ENCODE measurements at places on chromosomes 3 and 15.

- DNase-seq, result no peak
Measured at GRCh38 chr3:100073049-100073713, 41.1 kb downstream of the FILIP1L start.

- DNase-seq, result no peak
Measured at GRCh38 chr3:33071181-33071580, 25.8 kb downstream of the GLB1 start.

DNA sequence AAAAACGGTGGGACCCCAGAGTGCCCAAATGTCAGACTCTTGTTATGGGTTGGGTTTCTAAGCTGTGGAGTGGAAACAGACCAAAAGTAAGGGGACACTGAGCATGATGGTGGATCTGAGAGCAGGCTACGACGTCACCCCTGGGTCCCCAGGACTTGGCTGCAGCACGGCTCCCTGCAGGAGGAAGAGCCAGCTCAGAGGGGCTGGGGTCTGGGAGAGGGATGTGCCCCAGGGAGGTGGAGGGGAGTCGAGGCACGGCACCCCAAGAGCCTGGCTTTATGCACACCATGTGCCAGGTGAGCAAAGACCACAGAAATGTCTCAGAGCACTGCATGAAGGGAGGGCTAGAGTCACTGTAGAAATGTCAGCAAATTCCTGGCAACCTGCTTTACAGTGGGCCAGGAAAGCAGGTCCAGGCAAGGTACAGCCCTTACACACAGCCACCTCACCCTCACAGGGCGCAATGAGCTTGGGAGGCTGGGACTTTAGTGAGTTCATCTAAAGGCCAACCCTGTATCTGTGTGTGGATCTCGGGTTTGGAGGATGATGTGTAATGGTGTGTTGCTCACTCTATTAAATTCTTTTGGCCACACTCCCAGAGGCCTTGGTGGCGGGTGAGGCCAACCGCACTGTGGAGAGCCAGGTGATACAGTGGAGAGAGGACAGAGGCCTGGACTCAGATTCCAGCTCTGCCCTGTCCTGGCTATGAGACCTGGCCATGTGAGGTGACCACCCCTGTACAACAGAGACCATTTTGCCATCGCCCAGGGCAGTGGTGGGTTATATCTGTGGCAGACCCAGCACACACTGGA, 14.1 kb downstream of the CTSH start:
- DNase-seq, result no peak

- no peak for DNase-seq
Measured at GRCh38 chr3:120089089-120089488, 5.2 kb downstream of the GSK3B start.

- no peak for DNase-seq
Measured at GRCh38 chr3:108394563-108394962, 98.2 kb downstream of the HHLA2 start.

- DNase-seq, result no peak
Measured at GRCh38 chr3:142210608-142211007, 14.8 kb downstream of the GK5 start.

DNA sequence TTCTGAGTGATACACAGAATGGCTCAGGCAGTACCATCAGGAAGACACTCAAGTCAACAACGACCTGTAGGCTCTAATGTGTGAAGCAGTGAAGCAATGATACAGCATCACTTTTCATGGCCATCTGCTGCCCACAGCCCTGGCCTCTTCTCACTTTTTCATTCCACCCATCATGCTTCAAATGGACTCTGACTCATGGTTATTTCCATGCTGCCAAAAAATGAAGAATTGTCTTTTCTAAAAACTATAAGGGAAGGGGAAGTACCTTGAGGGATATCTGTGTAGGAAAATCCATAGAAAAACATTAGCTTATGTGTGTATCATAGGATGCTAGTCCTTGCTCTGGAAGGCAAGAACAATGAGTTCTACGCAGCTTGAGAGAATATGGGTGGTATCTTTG, 11.5 kb downstream of the HGD start:
- no peak for DNase-seq

DNA sequence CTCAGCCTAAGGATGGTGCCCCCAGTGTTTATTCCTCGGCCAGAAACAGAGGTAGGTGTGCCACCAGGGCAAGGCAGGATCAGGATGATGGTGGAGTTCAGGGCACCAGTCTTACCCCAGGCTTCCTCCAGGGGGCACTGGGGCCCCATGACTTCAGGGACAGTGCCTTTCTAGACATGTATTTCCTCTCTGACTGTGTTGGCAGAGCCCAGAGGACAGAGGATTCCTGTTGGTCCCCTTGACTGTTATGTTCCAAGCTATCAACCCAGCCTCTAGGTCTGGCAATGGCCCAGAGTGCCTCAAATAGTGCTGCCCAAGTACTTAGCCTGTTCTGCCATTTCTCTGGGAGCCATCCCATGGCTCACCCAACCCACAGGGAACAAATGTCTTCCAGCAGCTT, 2.8 kb downstream of the HEMK1 start:
- DNase-seq, result peak; percentile 84

GRCh38 chr15:74787251-74788041, 5.6 kb downstream of the CSK start:
- DNase-seq, result peak; percentile 93

DNA sequence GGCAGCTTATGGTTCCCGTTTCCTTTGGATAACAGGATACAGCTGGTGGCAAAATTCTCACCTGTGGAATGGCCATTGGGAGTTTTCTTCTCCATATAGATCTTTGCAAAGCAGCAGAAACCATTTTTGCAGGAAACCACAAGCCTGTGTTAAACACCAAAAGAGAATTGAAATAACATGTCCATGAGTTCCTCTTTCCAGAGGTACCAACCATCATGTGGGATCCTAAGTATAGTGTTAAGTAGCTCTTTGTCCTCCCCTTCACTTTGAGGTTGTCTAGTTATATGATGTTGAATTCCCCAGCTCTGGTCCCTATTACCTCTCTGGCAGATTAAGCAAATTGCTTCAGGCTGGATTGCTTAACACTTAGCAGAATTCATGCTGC, 94.9 kb downstream of the AKAP13 start:
- DNase-seq, result no peak

DNA sequence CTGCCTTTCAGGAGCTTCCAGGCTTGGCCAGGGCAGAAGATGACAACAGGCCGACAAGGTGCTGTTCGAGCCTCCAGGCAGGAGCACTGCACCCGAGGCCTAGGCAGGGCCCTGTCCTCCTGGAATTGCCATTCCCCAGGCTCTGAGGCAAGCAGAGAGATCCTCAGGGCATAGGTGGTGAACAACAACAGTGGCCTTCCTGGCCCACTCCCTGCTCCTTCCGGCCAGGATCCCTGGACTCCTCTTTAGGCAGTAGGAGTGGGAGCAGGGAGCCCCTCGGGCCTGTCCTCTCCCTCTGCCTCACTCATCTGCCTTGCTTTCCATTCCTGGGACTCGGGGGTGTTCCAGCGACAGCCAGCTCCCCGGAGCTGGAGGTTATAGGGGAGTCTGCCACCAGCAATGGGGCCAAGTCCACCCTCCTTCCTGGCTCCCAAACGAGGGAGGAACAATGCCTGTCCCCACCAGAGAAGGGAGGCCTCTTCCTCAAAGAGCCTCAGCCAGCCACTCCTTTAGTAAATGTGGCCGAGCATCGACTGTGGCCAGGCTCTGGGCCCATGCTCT, 135.0 kb downstream of the NUP210 start:
- no peak for DNase-seq

DNA sequence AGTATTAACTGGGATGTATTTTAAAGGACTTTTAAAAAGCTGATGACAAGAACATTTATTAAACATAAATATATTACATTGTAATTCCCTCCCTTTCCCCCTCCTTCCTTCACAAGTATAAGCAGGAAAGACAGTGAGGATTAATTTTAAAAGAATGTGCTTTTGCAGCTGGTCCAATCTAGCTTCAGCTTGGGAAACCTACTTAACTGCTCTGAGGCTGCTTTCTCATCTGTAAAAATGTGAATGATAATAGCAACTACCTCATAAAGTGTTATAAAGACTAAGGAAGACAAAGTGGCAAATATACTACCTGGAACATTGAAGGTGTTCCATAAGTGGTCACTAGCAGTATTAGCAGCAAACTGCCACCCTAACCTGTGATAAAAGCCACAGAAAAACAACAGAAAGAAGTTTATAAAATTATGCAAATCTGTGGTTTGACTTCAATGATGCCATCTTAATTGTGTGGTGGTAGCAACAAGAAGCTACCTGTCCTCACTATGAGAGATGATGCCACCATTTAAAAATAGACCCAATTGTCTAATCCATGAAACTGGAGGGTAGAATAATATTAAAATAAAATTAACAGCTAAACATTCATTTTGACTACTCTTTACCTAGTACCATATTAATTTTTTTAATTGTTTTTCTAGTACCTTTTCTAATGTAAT, 20.0 kb downstream of the DHX36 start:
- no peak for DNase-seq

- peak; percentile 15 for DNase-seq
Measured at GRCh38 chr3:42652611-42653302, 740 bp upstream of the ZBTB47 start.

DNA sequence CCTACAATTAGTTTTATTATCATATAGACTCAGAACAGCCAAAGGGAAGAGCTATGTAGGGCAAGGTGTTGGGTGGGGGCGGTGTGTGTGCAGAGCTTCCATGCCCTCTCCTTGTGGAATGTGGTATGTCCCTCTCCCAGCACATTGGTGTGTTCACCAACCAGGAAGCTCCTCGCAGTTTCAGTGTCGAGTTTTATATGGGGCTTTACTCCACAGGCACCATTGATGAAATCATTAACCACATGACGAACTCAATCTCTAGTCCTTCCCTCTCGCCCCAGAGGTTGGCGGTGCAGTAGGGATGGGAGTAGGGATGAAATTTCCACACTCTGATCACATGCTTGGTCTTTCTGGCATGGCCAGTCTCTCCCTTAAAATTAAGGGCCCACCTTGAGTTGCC, 13.6 kb upstream of the SRP14 start:
- no peak for DNase-seq

DNA sequence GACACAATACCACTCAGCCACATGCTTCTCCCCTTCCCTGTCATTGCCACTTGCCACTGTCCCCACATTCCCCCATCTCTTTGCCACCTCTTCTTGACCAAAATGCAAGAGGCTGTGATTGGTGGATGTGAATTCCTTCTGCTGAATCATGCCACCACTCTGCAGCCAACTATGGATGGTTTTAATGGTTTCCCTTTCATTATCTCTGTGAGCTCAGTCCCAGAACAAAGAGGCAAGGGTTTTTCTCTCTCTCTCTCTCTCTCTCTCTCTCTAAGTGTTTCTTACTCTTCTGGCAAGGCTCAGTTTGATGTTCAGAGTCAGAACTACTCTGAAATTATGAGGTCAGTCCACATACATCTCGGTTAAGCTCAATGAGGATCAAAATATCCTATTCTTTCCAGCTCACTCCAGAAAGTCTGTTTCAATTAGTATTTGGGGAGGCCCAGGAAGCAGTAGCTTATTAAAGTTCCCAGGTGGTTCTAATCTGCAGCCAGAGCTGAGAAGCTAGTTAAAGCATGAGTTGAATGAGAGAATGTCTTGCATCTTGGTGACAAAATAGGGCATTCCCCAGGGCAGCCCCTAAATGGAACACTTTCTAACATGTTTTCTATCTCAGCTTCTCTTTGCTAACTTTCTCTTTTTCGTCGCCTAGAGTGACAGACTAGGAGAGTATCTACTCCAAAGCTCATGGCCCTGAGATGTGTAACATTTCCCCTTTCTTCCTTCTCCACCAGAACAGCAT, 8.5 kb upstream of the ILDR1 start:
- peak; percentile 14 for DNase-seq

DNA sequence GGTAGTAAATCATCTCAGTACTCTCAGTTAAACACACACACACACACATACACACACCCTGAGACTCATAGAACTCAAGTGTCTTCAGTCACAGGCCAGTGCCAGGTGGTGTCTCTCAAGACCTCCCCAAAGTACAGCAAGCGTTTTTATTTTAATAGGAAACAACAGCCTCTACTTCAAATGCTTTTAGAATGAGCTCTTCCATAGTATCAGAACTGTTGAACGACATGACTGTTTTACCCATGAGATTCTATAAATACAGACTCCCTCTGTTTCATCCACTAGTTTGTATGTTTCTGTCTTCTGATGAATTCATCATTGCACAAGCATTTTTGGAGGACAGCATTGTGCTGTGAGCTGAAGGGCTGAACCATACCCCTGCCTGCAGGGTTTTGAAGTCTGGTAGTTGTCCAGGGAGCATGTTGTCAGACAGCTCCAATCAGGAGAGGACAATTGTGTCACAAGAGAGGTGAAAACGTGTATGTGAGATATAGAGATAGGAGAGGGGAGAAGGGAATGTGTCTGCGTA, 201.0 kb upstream of the BCL6 start:
- no peak for DNase-seq

DNA sequence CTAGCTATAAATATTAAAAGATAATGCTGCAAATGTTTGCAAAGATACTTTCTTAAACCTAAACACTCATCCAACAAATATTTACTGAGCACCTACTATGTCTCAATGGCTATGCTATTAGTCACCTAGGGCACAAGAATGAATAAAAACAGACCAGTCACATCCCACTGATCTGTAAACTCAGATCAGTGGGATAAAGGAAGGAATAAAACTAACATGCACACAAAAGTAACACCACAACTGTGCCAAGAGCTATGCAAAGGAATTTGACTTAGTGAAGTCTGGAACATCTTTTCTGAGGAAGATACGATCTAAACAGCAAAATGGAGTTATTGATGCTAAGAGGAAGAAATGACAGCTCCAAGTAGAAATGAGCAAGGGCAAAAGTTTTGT, 56.6 kb downstream of the CBLB start:
- no peak for DNase-seq

- DNase-seq, result no peak
Measured at GRCh38 chr3:12139111-12139511, 19.6 kb downstream of the TIMP4 start.

- no peak for DNase-seq
Measured at GRCh38 chr3:126355777-126356372, 1.3 kb downstream of the KLF15 start.

- no peak for DNase-seq
Measured at GRCh38 chr3:40386213-40386612, 771 bp upstream of the ENTPD3 start.

DNA sequence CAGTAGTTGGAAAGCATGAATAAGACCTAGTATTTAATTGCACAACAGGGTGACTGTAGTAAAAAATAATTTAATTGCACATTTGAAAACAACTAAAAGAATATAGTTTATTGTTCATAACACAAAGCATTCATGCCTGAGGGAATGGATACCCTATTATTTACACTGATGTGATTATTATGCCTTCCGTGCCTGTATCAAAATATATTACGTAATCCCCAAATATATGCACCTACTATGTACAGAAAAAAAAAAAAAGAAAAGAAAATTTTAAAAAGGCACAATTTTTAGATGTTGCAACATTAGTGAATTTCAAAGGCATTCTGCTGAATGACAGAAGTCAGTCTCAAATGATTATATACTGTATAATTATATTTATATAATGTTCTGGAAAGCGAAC, 647.2 kb upstream of the BCHE start:
- DNase-seq, result no peak

DNA sequence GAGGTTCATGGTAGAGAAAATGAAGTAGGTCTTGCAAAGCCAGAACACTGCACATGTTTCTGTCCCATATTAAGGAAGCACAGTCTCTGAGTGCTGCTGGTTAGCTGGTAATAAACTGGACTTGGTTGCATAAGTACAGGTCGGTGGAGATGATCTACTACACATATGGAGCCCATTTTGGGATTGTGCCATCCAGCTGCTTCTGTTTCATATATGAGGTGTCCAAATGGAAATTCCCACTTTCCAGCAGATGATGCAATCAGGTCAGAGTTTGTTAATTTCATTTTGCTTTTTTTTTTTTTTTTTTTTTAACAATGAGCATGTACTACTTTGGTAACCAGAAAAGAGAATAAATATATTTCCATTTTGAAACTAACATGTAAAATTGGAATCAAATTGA, 122.6 kb downstream of the SATB1 start:
- DNase-seq, result no peak

Measured in CD4-positive, alpha-beta T cell treated with Interleukin-4 for 4 hours (primary cell).